ENCODE measurements at places on chromosomes 2 and 18.
A peak's percentile ranks its signal among the peaks of the same experiment; 100 is the strongest.

DNA sequence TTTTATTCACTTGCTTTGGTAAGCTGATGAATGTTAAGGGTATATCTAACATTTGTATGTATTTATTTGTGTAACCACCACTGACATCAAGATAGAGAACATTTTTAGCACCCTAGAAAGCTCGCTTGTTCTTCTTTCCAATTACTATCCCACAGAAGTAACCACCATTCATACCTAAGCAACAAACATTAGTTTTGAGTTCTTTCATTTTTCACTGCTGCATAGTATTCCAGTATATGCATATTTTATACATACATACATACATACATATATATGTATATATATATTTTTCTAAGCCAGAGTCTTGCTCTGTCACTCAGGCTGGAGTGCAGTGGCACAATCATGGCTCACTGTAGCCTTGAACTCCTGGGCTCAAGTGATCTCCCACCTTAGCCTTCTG lies 11.1 kb upstream of the DYM start:
- DNase-seq = no peak

DNA sequence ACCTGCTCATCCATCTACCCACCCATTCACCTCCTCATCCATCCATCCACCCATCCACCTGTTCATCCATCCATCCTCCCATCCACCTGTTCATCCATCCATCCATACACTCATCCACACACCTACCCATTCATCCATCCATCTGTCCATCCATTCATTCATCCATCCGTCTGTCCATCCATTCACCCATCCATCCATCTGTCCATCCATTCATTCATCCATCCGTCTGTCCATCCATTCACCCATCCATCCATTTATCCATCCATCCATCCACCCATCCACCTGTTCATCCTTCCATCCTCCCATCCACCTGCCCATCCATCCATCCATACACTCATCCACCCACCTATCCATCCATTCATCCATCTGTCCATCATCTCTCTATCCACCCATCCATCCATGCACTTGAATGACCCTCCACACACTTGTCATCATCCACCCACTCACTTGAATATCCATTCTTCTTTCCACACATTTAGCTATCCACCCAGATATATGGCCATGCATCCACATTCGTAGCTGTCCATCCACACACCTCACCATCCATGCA lies 45.0 kb downstream of the CROCC2 start:
- no peak for DNase-seq

GRCh38 chr18:4106407-4107033 lies 348.6 kb downstream of the DLGAP1 start:
- peak; percentile 26 for DNase-seq

GRCh38 chr2:122236925-122237324 lies 481.5 kb downstream of the TSN start:
- no peak for DNase-seq

GRCh38 chr18:21656402-21656801 lies 44.3 kb downstream of the SNRPD1 start:
- DNase-seq = no peak

- DNase-seq = no peak
These were observed 53.7 kb upstream of the LRRC30 start for GRCh38 chr18:7177116-7177744.

DNA sequence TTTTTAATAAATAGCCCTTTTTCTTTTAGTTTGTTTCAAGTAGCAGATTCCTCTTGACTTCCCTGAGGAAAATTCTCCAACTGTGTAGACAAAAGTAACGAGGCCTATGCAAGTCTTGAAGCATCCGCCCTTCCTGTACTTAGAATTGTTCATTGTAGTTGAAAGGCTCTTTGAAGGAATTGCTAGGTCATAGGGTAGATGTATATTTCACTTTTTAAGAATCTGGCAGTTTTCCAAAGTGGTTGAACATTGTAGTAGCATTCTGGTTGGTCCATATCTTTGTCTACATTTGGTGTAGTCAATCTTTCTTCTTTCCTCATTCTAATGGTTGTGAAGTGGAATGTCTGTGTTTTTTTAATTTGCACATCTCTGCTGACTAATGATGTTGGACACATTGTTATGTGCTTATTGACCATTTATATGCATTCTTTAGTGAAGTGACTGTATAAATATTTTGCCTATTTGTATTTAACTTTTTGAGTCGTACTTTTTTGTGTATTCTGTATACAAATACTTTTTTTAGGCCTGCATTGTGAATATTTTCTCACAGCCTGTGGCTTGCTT lies 5.6 kb upstream of the SERPINB11 start:
- no peak for DNase-seq

DNA sequence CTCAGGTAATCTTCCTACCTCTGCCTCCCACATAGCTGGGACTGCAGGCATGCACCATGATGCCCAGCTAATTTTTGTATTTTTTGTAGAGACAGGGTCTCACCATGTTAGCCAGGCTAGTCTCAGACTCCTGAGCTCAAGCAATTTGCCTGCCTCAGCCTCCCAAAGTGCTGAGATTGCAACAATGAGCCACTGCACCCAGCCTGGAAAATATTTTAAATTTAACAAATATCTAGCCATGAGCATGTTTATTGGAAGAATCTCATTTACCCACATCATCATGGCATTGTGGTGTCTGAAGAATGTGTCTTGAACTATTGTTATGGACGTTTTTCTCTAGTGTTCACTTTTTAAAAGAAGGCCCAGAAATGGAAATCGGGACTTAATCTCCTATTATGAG lies 231.8 kb downstream of the MBD5 start:
- DNase-seq = no peak

GRCh38 chr18:63869851-63870250 lies 17.7 kb upstream of the SERPINB2 start:
- no peak for DNase-seq

DNA sequence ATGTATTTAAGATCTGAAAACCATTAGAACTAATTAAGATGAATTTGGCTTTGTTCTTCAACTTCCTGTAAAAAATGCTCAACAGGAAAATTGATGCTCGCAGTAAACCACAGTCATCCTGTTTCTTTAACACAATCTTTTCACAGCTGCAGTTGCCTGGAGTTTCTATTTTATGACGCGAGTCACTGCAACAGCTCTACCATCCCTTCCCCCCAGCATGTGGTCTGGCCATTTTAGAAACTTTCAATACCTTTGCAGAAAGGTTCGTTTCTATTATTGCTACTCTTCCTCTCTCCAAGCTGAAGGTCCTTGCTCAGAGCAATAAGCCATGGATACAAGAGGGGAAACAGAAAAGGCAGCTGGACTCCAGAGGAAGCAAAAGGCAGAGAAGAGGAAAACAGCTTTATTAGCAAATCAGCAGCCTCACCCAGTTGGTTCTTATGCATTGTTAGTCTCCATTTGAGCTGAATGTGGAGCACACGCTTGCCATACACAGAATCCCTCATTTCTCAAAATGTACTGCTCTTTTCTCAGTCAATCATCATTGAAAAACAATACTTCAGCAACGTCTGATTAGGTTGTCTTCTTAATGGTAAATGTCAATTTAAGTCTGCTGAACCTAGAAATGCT lies 3.9 kb downstream of the WIPF1 start:
- peak; percentile 62 for DNase-seq

DNA sequence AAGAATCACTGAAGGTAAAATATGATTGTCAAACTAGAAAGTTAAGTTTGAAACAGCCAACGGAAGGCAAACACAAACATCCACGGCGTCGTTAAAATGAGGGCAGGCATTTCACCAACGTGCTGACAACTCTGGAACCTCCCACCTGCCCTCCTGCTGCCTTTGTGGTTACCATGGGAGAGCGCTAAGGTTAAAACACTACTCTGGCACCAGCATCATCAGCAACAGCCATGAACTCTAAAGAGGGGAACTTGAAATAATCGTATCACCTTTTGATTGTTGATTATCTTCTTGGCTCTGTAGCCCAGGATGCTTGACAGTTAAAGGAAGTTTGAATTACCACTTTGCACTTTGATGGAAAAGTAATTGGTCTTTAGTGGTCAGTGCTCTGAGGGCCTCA lies 34.7 kb downstream of the CYB5A start:
- DNase-seq = no peak

DNA sequence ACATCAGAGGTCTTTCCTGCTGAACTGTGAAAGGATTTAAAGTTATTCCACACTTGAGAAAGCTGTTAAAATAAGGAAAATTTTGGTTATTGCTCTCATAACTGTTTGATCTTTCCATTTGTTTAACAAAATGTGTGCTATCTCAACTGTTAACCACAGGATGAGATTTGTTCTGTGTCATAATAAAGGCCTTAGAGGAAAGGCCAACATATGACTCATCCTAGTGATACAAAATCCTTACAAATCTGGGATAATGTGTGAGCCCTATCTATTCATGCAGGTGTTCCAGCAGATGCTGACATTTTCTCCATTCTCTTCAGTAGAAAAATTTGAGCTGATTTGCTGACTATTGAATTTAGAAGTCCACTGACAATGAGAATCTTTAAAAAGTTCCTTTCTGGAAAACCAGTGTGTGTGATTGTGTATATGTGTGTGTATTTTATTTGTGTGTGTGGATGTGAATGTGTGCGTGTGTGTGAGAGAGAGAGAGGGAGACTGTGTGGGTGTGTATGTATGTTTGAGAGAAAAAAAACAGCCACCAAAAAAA lies 1111.9 kb upstream of the GYPC start:
- DNase-seq = no peak

- DNase-seq = no peak
These were observed 187.4 kb upstream of the NCKAP5 start for GRCh38 chr2:133755480-133756300.

DNA sequence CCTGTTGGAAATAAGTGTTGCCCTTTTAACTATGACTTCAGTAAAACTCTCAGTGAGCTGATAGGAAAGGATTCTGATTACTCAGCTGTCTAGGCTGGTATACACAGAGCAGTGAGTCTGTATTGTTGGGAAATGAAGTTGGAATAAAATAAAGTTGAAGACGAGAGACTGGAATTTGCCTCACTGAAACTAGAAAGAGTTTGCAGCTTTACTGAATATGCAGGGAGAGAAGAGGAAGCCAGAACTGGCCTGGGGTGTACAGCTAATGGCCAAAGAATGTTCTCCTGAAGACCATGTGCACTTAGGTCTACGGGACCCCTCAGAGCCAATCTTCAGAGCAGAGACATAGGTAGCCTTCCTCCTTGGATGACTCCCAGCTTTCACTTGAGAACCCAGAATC lies 26.5 kb downstream of the EIF4E2 start:
- DNase-seq = no peak

- no peak for DNase-seq
These were observed 158.0 kb downstream of the SMAD7 start for GRCh38 chr18:48792611-48793380.

DNA sequence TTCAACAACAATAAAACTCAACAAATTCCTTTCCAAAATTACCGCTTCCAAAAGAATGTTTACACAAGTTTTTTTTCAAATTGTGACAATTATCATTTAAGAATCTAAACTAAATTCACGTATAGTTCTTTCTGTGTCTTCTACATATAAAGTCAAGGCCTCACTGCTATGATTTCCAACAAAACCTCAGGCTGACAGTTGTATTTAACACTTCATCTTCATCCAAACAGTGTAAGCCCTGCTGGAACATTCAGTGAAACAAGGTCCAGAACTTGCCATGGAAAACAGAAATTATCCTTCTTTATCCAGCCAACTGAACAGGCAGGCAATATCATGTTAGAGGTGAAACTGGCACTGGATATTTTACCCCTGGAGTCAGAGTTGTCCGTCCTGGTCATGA lies 357.9 kb downstream of the PID1 start:
- no peak for DNase-seq

GRCh38 chr2:47264143-47264542 lies 109.0 kb upstream of the STPG4 start:
- DNase-seq = no peak

DNA sequence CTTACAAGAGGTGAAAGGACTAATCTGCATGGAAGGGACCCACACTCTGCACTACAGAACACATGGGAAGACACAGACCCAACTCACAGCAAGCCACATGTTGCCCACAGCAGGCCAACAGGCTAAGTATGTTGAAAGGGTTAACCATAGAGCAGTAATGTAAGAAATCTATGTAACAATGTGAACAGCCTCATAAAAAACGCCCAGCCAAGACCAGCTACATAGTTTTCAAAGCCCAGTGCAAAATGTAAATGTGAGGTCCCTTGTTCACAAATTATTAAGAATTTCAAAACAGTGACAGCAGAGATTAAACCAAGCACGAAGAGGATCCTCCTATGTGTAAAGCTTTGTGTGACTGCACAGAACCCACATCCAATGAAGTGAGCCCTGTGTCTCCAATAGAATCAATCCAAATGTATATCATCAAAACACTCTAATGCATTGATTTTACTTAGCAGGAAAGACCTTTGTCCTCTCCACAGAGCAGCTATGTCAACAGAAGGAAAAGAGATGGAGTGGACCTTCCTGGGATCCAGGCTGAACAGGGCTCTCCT lies 210.1 kb downstream of the AGPS start:
- no peak for DNase-seq

DNA sequence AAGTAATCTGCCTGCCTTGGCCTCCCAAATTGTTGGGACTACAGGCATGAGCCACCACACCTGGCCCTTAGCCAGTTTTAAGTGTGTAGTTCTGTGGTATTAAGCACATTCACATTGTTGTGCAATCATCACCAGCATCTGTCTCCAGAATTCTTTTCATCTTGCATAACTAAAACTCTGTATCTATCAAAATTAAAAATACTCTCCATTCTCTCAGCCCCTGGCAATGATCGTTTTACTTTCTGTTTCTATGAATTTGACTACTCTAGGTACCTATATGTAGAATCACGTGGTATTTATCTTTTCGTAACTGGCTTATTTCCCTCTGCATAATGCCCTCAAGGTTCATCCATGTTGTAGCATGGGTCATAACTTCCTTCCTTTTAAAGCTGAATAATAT lies 45.5 kb upstream of the CAVIN2 start:
- DNase-seq = no peak

DNA sequence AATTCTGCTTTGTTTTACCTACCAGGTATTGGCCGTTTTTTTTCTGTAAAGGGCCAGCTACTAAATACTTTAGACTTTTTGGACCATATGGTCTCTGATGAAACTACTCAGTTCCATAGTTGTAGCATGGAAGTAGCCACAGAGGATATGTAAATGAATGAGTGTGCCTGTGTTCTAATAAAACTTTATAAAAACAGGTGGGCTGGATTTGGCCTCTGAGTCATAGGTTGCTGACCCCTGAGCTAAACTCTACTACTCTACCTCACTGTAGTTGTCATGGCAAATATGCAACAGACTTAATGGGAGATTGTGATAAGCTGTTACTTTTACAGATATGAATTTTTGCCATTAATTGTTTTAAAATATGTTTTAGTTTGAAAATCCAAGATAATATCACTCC lies 19.7 kb downstream of the CLIP4 start:
- no peak for DNase-seq

All from CD8-positive, alpha-beta memory T cell (primary cell).